ENCODE measurements at places on chromosomes 4 and X. TPM values are rescaled to one million over a fixed set of nuclear protein-coding genes. Genes with fewer than 3 reads are reported as not detected.

DNA sequence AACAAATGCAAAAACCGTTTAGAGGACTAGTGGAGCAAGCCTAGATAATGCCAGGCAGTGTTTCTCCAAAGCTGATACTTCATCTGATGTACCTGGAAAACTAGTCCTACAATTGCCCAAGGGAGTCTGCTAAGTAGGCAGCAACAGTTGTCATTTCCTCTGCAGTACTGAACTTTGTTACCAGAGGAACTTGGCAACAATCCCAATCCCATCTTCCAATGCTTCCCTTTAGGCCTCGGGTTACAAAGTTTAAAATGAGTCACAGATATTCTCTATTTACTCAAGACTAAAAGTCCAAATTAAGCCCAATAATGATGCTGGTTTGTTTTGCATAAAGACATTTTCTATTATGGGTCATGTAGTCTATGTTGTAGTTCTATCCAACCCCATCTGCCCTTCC is 120.0 kb upstream of the GLRA2 start:
- H3K4me1 ChIP-seq = no peaks in the 10 kb centered on the region
- H3K4me3 ChIP-seq = no peak overlapping the region
- H3K36me3 ChIP-seq = no peaks in the 10 kb centered on the region
- H3K27me3 ChIP-seq = no peaks in the 10 kb centered on the region

GRCh38 chr4:183266371-183266770 is 53.7 kb downstream of the CLDN22 start:
- H3K4me3 ChIP-seq = no peak overlapping the region
- H3K27ac ChIP-seq = no peak overlapping the region
- H3K4me1 ChIP-seq = peaks cover 3% of the 10 kb centered on the region
- no peak for DNase-seq

- no peaks in the 10 kb centered on the region for H3K4me1 ChIP-seq
- DNase-seq = no peak
- no peak overlapping the region for H3K27ac ChIP-seq
- no peak overlapping the region for H3K4me3 ChIP-seq
- H3K27me3 ChIP-seq = no peaks in the 10 kb centered on the region
These were observed 73.5 kb downstream of the GLUD2 start for GRCh38 chrX:121120690-121121605.

GRCh38 chr4:126012691-126013290 is 698.0 kb downstream of the FAT4 start:
- H3K27me3 ChIP-seq = no peaks in the 10 kb centered on the region
- H3K4me3 ChIP-seq = no peak overlapping the region
- no peak for DNase-seq
- no peaks in the 10 kb centered on the region for H3K4me1 ChIP-seq

PRAF2 gene
- total RNA-seq = 22.9 TPM

RAB40A gene
- total RNA-seq = 0.42 TPM

DNA sequence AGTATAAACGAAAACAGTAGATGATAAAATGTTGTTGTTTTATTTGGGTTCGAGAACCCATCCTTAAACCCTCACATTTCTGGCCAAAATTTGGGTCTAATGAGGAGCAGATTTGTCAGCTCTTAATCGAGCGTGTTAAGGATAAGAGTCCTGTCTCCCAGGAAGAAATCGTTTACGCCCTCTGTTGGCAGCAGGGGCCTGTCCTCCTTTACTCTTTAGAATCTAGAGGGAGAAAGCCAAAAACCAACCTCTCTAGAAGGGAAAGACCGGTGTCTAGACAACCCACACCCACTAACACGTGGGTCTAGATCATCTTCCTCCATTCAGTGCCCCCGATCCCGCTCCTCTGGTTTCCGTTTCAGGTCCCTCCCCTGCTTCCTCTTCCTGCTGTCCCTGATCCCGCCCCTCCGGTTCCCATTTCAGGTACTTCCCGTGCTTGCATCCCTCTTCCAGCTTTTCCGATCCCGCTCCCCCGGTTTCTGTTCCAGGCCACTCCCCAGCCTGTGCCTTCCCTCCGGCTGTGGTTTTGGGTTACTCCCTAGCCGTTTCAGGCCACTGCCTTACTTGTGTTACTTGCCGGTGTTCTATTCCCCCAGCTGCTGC is 339.1 kb downstream of the PAPSS1 start:
- H3K4me1 ChIP-seq = peaks cover 3% of the 10 kb centered on the region
- no peak overlapping the region for H3K4me3 ChIP-seq
- H3K36me3 ChIP-seq = no peaks in the 10 kb centered on the region
- H3K27ac ChIP-seq = no peak overlapping the region
- H3K27me3 ChIP-seq = no peaks in the 10 kb centered on the region
- no peak for DNase-seq

SPACA5 gene
- total RNA-seq = not detected

DNA sequence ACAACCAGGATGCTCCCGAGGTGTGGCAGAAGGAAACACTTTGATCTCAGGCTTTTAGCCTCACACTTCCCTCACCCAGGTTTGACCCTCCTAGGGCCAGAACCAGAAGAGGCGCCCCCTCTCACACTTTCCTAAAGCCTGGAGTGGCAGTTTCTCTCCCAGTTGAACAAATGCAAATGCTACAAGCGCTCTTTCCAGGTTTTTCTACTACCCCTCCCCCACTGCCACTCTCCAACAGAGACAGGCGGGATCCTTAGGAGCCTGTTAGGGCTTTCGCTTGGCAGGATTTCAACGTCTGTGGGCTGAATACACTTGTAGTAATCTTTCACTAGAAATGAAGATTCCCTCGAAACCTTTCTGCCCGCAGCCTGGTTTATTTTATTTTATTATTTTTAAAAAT is 2.4 kb downstream of the TSC22D3 start:
- H3K27me3 ChIP-seq = no peaks in the 10 kb centered on the region
- DNase-seq = peak; percentile 66
- peaks cover 18% of the 10 kb centered on the region for H3K4me1 ChIP-seq
- no peaks in the 10 kb centered on the region for H3K36me3 ChIP-seq

DNA sequence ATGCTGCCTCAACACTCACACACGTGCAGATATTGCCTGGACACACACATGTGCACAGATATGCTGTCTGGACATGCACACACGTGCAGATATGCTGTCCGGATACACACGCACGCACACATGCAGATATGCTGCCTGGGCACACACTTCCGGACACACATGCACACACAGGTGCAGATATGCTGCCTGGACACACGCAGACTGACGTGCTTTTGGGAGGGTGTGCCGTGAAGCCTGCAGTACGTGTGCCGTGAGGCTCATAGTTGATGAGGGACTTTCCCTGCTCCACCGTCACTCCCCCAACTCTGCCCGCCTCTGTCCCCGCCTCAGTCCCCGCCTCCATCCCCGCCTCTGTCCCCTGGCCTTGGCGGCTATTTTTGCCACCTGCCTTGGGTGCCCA is 14.7 kb downstream of the FGFRL1 start:
- H3K36me3 ChIP-seq = no peaks in the 10 kb centered on the region
- peaks cover 14% of the 10 kb centered on the region for H3K4me1 ChIP-seq
- no peaks in the 10 kb centered on the region for H3K27me3 ChIP-seq
- no peak overlapping the region for H3K4me3 ChIP-seq
- DNase-seq = no peak

- H3K36me3 ChIP-seq = no peaks in the 10 kb centered on the region
- H3K27ac ChIP-seq = no peak overlapping the region
- DNase-seq = no peak
- H3K4me1 ChIP-seq = no peaks in the 10 kb centered on the region
- H3K4me3 ChIP-seq = no peak overlapping the region
- no peaks in the 10 kb centered on the region for H3K27me3 ChIP-seq
These were observed 19.0 kb downstream of the GAB3 start for GRCh38 chrX:154731881-154732280.

GRCh38 chrX:47235691-47236103 is 2.9 kb downstream of the USP11 start:
- H3K27ac ChIP-seq = no peak overlapping the region
- peaks cover 7% of the 10 kb centered on the region for H3K4me1 ChIP-seq
- H3K36me3 ChIP-seq = peaks cover 11% of the 10 kb centered on the region
- DNase-seq = peak; percentile 27

ZCCHC12 gene
- total RNA-seq = 5.0 TPM

DNA sequence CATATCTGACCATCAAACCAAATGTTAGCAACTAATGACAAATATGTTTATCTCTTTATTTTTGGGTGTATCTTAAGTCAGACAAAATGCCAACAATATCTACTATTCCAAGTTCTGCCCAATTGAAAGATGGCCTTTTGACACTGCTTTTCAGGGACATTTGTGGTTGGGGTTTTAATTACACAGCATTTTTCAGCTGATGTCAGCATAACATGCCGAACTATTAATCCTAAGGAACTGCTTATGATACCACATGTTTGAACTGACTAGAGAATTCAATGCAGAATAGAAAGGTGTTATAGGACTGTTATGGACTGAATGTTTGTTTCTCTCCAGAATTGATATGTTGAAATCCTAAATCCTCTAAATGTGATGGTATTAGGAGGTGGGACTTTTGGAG is 445.1 kb downstream of the TMA16 start:
- DNase-seq = no peak
- peaks cover 3% of the 10 kb centered on the region for H3K4me1 ChIP-seq
- H3K27me3 ChIP-seq = no peaks in the 10 kb centered on the region
- no peak overlapping the region for H3K4me3 ChIP-seq
- H3K36me3 ChIP-seq = no peaks in the 10 kb centered on the region
- no peak overlapping the region for H3K27ac ChIP-seq

MAGED4 gene
- 70.5 TPM for total RNA-seq

DNA sequence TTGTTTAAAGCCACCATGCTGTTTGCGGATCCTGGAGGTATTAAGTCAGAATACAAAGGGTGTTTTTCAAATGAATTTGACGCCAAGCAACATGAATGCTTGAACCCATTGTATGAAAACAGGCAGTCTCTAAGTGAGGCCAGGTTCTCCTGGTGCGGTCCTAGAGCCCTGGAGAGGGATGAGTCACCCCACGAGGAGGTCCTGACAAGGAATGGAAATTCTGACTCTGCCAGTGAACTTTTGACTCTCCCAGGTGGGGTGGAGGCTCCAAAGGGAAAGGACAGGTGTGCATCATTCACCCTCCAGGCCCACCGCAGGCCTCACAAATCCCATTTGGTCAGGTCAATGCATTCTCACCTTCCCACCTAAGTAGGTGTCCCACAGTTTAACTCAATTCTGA is 1.5 kb downstream of the TRIM2 start:
- DNase-seq = peak; percentile 37
- H3K36me3 ChIP-seq = no peaks in the 10 kb centered on the region
- H3K27me3 ChIP-seq = peaks cover 11% of the 10 kb centered on the region
- peaks cover 22% of the 10 kb centered on the region for H3K4me1 ChIP-seq
- no peak overlapping the region for H3K27ac ChIP-seq
- no peak overlapping the region for H3K4me3 ChIP-seq

DNA sequence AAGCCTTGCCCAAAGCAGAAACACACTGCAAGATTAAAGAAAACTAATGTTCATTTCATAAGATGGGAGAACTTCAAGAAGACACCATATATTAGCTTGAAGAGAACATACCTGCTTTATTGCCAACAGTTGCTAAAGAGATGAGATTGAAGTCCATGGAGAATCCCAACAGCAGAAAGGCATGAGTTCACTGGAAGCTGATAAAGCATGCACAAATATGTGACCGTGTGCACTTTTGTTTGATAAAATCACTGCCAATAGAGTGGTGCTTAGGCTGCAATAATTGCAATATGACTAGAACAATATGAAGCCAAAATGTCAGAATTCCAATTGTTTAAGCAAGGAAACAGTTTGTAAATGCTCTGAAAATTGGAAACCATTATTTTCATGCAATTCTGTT is 125.9 kb upstream of the PPARGC1A start:
- no peak for DNase-seq
- no peaks in the 10 kb centered on the region for H3K36me3 ChIP-seq
- H3K4me1 ChIP-seq = no peaks in the 10 kb centered on the region
- H3K4me3 ChIP-seq = no peak overlapping the region

DNA sequence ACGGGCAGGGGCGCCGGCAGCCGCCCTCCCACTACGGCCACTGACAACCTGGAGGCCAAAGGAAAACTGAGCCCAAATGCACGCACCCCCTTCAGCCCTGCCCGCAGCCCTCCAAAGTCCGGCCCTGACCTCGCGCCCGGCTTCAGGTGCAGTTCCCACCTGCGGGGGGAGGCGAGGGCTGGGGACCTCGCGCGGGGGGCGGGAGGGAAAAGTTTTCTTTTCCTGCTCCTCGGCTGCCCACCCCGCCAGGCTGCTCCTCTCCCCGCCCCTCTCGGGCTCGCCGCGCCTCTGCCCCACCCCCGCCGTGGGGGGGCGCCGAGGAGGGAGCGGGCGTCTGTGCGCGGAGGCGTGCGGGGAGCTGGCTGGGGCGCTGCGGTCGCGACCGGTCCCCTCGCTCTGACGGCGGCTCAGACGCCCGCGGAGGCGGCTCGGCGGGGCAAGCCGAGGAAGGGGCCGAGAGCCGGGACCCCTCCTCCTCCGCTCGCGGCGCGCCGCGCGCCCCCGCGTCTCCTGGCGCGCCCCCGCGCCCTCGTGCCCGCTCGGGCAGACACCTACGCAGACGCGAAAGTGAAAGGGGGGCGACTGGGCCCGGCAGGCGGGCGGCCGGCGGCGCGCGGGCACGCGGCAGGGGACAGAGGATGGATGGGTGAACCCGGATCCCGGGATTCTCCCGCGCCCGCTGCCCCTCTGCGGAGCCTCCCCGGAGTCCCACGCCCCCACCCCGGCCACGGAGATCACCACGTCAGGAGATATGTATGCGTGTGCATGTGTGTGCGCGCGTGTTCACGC is 3.1 kb upstream of the NR3C2 start:
- peaks cover 80% of the 10 kb centered on the region for H3K27me3 ChIP-seq
- peak overlapping the region; percentile 90 for H3K4me3 ChIP-seq
- no peaks in the 10 kb centered on the region for H3K4me1 ChIP-seq

PNMA3 gene
- total RNA-seq = 19.7 TPM

GYPE gene
- not detected for total RNA-seq

SPIN2A gene
- 0.51 TPM for total RNA-seq

DNA sequence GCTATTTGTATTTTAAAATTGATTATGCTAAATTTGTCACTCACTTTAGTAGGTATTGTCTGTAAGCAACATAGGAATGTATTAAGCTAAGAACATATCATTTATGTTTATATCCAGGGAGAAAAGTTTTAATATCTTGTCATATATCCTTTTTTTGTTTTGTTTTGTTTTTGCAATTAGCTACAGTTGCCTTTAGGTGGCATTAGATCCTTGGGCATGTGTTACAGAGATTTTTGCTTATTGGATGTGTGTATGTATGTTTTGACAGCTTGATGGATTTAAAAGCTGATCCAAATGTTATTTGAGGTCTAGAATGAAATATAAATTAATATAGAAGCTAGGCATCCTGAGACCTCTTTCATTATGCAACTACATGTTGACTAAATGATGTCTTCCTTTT is 36.1 kb upstream of the OTUD4 start:
- no peak overlapping the region for H3K27ac ChIP-seq
- no peaks in the 10 kb centered on the region for H3K4me1 ChIP-seq
- no peaks in the 10 kb centered on the region for H3K36me3 ChIP-seq

LRRC66 gene
- total RNA-seq = 1.3 TPM
